ENCODE measurements at places on chromosomes 16 and 17.

DNA sequence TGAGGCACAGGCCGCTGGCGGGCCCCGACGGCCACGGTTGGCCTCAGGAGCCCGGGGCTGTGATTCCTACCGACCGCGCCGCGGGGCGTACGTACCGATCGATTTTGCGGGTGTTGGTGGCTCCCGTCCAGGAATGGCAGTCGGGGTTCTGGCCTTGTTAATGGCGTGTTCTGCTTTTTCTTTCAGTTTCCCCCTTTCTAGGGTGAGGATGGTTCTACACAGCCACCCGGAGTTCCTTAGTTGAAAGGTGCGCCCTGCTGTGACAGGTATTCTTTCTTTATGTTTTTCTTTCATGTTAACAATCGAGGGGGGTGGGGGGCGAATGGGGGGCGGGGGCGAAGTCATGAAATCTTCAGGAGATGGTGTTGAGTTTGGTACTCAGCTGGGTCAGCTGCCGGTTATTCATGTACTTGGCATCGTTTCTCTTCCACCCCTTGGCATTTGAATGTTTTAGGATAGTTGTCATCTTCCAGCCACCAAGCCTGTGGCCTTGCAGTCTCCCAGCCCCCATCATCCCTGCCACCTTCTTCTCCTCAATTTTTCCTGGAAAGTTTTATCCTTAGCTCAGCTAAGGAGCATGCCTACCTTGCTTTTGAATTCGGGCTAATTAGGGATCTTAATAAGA, 802 bp downstream of the CYLD start:
- no peak for DNase-seq

GRCh38 chr17:76584427-76585032, 1.1 kb downstream of the ST6GALNAC2 start:
- DNase-seq: no peak

DNA sequence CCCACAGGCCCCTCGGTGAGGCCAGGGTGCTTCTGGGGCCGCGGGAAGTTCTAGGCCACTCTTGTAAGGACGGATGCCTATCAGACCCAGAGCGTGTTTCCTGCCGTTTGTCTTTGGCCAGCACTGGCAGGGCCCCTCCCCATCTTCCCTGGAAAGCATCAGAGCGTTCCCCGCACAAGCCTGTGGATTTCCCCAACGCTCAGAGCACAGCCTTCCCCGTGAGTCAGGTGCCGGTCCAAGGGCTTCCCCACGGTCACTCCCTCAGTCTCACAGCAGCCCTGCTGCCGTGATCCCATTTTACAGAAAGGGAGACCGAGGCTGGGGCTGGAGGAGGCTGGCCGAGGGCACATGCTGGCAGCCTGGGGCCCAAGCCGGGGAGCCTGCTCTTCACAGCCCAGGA, 33.7 kb downstream of the CRISPLD2 start:
- no peak for DNase-seq

DNA sequence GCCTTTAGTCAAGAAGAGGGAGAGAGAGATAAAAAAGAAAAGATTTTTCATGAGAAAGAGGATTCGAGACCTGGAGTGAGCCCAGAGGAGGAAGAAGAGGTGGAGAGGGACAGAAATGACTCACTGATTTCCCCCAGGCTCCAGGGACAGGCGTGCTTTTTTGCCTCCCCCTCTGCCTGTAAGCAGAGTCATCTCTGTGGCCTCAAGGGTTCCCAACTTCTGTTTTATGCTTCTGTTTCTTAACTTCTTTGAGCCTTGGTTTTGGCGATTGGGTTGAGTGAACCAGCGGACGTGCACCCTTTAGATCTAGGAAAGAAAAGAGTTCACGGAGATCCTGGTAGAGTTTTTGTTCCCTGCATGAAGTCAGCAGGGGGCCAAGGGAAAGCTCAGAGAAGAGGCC, 147.9 kb upstream of the NOL11 start:
- DNase-seq: no peak

- DNase-seq: no peak
Measured at GRCh38 chr17:60900688-60901087, 223.0 kb downstream of the BCAS3 start.

GRCh38 chr16:64629622-64630021, 492.2 kb downstream of the CDH11 start:
- DNase-seq: no peak

DNA sequence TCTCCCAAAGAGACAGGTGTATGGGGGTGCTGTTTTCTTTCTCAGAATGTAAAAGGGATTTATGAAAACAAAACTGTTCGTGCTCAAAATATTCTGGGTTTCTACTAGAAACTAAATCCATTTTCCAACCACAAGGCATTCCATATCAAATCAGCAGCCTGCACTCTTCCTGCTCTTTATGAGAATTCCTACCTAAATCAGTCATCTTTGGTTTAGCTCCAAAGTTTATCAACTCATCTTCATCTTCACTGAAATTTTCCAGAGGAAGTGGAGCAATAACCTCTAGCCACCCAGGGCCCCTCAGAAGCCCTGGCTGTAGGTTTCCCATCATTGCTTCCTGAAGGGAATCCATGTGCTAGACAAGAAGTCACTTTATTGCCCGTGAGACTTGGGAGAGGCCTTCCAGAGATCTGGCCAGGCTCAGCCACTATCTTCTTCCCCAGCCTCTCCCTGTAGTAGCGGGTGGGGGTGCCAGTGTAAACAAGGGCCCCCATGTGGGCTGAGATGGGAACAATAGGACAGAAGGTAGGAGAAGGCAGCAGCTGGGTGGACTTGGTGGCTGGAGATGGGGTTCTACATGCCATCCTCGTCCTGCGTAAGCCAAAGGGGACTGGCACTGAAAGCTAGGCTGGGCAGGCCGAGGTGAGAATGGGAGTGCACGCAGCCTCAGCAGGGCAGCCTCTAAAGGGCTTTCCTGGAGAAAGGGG, 22.0 kb upstream of the ALDH3A1 start:
- no peak for DNase-seq

DNA sequence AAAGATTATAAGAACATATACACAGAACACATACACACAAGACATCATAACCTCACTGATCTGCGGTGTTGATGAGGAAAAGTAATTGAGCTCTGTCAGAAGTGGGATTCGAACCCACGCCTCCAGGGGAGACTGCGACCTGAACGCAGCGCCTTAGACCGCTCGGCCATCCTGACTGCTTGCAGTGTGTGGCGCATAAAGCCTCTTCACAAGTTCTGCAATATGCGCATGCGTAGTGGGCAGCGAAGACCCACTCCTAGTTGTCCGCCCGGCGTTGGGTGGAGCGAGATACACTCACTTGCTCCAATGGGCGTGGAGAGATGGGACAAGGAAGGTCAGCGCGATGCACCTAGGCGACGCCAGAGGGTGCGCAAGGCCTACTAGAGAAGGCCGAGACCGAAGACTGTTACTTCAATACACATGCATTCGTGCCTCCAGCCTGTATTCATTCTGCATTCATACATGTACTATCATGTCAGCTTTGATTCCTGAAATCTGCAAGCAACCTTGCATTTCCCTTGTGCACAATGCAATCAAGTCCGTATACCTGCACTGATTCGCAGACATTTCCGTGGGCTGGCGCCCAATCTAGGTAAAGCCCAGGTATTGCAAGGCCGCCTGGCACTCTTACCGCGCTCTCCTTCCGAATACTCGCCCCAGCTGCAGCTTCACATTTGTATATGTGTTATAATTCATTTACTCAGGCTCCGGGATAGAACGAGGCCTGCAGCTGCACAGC, 16.1 kb upstream of the PLLP start:
- peak; percentile 97 for DNase-seq

GRCh38 chr16:9415545-9415944, 324.1 kb downstream of the HAPSTR1 start:
- DNase-seq: no peak

DNA sequence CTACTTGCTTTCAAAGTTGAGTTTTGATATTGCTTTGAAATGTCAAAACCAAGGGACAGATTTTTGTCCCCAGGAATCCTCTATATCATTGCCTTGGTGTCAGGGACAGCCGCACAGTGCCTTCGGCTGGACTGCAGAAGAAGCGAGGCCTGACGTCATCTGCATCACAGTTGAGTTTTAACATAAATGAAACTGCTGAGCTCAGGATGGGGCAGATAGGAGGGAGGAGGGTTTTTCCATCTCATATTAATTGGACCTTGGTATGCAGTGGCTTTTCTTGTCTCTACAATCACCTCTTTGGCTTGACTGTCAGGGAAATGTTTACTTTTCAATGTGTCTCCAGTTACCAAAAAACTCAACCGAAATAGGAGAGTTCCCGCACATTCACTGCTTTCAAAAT, 111.3 kb downstream of the AATF start:
- DNase-seq: no peak

GRCh38 chr17:40177275-40177874, at the start of gene RAPGEFL1:
RAPGEFL1 (plus strand) TSS chr17:40177470; CDS start chr17:40177862, 392 bp downstream.
- peak; percentile 75 for DNase-seq

DNA sequence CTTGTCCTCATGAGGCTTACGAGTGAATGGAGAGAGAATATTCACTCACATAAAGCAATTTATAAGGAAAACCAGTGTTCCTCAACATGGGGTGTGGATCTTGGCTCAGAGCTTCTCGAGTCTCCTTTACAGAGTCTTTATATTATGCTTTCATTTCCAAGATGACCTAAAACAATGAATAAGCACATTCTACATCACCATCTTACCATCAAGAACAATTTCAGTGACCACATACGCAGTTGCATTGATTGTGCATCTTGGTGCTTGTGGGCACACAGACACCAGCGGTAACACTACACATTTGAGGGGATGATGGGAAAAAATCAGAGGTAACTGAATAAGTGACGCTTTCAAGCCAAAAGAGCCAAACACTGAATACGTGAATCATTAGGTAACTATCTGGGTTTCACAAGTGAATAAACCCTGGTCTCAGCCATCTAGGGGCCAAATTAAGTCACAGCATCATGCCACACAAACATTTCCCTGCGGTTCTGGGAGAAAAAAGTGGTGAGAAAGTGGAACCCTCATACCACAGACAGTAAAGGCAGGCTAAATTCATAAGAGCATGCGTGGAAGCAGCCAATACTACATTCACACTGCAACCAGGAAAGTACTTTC, 9.4 kb downstream of the CWC25 start:
- no peak for DNase-seq

- DNase-seq: no peak
Measured at GRCh38 chr16:86502856-86503748, 7.2 kb upstream of the FOXF1 start.

- no peak for DNase-seq
Measured at GRCh38 chr16:88402551-88403240, 19.9 kb downstream of the ZNF469 start.

- no peak for DNase-seq
Measured at GRCh38 chr17:77485089-77485833, 344.5 kb downstream of the SEC14L1 start.

DNA sequence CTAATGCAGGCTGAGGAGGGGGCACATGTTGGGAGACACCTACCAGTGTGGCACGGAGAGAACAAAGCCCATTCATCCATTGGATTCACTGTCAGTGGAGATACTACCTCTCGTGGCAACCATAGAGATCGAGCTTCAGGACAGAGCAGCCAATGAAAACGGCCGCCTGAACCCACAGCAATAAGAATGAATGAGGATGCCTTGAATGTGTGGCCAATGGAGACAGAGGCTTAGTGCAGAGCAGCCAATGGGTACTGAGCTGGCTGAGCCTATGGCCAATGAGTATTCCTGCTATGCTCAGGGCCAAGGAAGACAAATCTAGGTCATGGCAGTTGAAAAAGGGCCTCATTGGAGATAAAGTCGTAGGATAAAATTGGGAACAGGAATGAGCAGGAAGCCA, 10.9 kb downstream of the ARHGEF15 start:
- no peak for DNase-seq

DNA sequence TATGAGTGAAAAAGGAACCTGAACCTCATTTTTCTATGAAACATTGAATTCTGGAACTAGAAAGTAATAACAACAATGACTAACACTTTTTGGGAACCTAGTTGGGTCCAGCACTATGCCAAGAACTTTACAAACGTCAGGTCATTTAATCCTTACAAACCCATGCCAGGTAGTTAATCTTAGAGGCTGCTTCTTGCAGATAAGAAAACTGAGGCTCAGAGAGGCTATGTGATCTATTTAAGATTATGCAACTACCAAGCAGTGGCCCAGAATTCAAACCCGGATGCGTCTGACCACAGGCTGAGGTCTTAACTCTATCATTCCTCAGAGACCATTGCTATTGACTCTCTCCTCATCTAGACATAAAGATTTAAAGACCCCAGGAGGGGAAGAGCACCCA, 358.7 kb downstream of the GRIN2A start:
- no peak for DNase-seq

DNA sequence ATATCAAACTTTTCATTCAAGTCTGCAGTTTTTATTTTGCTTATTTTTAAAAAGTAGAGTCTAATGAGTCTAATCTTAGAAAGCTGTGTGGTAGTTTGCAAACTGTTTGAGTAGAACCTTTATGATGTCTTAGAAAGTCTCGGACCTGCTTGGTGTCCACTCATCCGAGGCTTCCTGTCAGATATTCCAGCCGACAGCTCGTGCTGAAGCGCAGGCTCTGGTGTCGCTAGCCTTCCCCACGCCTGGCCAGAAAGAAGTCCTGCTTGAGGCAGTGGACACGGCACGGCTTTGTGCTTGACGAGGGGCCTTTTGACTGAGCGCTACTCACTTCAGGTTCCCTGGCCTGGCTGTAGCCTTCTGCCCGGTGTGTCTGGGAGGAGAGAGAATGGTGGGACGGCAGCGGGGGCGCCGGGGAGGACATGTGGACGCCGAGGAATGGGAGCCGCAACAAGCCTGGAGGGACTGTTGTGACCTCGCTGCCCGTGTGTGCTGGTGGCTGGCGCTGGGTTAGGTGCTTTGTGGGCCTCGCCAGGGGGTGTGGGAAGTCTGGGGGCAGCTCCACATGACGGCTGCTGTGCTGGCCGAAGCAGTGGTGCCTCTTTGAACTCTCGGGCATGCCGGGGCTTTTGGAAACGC, 33.5 kb downstream of the BANP start:
- no peak for DNase-seq

DNA sequence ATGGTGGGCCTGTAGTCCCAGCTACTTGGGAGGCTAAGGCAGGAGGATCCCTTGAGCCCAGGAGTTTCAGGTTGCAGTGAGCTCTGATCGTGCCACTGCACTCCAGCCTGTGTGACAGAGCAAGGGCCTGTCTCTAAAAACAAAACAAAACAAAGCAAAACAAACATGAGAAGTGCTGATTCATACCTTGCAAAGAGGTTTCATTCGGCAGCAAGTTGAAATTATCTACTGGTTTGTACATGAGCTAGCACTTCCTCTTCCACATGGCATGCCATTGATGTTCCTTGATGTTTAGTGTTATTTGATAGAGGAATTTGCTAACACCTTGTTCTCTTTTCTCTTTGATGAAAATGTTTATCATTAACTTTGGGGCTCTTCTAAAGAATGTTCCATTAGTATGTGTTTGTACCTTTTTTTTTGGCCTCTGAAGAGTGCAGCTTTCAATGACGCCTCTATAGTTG, 50.6 kb downstream of the SPECC1 start:
- DNase-seq: no peak

DNA sequence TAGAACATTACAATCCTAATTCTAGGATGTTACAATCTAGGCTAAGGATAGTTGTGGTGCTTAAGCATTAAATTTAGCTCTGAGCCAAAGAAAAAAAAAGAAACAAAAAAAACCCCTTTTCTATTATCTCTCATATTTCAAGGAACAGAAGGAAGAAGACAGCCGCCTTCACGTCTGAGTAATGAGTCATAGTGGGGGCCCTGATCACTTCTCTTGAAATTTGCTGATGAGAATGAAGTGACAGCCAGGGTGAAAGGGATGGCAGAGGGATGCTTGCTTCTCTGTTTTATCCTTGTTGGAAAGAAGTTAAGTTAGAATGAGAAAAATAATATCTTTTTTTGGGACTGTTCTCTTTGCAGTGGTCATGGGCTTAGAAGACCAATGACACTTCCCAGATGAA, 82.6 kb upstream of the MPHOSPH6 start:
- DNase-seq: no peak

- no peak for DNase-seq
Measured at GRCh38 chr17:30597776-30598288, 120.6 kb downstream of the GOSR1 start.

- DNase-seq: no peak
Measured at GRCh38 chr17:15883617-15884111, 61.3 kb upstream of the ADORA2B start.
